ENCODE measurements at places on chromosomes 7 and 10.

DNA sequence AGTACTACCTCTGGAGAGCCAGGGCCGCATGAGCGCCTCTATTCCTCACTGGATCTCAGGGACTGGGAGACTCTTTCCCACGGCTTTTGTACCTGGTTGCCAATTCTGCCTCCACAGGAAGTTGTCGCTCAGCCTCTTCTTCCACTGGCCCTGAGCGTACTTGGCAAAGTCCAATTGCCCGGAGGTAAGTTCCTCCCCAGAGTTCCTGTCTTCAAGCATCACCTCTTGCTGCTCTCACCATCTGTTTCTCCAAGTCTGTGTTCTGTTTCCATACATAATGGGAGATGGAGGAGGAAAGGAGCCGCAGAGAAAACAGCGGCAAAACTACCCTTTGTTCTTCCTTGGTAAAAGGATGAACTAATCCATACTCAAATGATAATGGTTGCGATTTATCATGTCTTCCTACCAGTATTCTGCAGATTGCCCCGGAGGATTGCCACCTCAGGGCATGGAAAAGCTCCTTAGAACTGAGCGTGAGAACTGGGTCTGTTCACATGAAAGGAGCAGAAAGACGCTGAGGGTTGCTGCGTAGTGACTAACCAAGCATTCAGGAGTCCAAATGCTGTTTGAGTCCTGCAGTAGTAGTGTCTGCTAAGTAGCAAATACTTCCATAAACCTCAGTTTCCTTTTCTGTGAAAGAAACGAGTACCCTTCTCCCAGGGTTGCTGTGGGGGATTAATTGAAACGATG is 170.2 kb upstream of the GLI3 start:
- DNase-seq = no peak

GRCh38 chr7:141436139-141436538 is 115.1 kb upstream of the AGK start:
- DNase-seq = no peak

DNA sequence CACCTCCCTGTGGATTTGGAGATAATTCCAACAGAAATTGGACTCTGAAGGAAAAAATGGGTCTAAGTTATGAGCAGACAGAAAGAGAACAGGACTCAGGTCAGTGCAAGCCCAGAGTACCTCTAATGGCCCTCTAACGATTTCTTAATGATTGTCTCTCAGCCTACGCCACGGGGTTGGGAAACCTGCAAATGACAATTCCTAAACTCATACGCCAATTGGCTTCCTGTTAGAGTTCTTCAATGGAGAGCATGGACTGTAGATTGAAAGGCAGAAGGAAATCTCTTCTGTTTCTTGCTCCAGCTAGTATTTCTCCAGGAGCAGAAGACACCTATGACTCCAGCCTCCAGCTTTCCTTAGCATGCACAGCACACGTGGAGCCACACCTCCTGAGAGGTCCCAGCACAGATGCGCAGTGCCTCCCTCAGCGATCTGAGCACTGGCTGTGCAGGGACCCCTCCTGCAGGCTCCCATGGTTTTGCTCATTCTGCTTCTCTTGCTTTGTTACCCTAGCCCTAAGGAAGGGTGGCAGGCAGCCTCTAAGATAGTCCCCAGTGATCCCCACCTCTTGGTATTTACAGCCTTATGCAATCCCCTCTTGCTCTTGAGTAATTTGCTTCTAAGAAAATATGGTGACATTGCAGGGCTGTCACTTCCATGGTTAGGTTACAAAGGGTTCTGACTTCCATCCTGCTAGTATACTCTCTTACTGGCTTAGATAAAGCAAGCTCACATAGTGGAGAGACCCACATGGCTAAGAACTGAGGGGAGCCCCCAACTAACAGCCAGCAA is 30.1 kb downstream of the DENND11 start:
- DNase-seq = peak; percentile 10

- peak; percentile 80 for DNase-seq
Measured at GRCh38 chr10:23345861-23346260, 1.3 kb upstream of the C10orf67 start.

- peak; percentile 83 for DNase-seq
Measured at GRCh38 chr10:33010132-33011037, 52.4 kb upstream of the ITGB1 start.

- DNase-seq = no peak
Measured at GRCh38 chr7:137040745-137041144, 172.3 kb downstream of the CHRM2 start.

DNA sequence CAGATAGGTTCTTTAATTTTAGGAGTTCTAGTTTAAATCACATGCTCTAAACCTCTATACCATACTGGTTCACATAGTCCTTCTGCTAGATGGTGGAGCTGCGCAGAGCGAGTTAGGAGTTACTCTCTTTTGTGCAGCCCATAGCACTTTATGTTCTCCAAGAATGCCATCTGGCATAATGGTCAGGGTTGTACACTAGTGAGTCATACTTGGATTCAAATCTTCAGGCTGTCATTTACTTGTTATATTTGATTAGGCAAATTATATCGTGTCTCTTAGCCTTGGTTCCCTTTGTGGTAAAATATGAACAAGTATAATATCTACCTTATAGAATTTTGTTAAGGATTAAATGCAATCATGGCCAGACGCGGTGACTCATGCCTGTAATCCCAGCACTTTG is 1078.3 kb downstream of the NRG3 start:
- peak; percentile 6 for DNase-seq

Measured in adipocyte (in vitro differentiated cells).